ENCODE measurements at places on chromosomes 16 and 17. TPM values are rescaled to one million over a fixed set of nuclear protein-coding genes. Genes with fewer than 3 reads are reported as not detected.

DNA sequence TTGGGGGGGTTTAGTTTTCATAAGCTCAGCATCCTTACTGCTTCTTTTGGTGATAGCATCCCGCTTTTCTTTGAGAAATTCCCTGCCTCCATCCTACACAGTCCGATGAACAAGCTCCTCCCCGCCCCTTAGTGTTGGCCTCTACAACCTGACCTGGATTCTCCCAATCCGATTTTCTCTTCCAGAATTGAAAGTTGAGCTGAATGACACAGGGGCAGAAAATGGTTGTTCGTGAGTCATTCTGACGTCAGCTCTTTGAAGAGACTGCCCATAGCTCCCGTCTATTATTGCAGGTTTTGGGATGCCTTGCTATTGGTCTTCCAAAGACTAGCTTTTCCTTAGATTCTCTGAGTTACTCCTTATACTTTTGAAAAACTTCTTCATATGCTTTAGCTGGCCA lies 279.7 kb downstream of the SLC39A11 start:
- no peaks in the 10 kb centered on the region for H3K27me3 ChIP-seq
- H3K27ac ChIP-seq = no peak overlapping the region
- H3K4me3 ChIP-seq = no peak overlapping the region

- H3K36me3 ChIP-seq = peaks cover 39% of the 10 kb centered on the region
- H3K27me3 ChIP-seq = no peaks in the 10 kb centered on the region
- DNase-seq = no peak
- H3K4me1 ChIP-seq = no peaks in the 10 kb centered on the region
- no peak overlapping the region for H3K27ac ChIP-seq
Measured at GRCh38 chr16:75296606-75297005, 45.2 kb upstream of the BCAR1 start.

DNA sequence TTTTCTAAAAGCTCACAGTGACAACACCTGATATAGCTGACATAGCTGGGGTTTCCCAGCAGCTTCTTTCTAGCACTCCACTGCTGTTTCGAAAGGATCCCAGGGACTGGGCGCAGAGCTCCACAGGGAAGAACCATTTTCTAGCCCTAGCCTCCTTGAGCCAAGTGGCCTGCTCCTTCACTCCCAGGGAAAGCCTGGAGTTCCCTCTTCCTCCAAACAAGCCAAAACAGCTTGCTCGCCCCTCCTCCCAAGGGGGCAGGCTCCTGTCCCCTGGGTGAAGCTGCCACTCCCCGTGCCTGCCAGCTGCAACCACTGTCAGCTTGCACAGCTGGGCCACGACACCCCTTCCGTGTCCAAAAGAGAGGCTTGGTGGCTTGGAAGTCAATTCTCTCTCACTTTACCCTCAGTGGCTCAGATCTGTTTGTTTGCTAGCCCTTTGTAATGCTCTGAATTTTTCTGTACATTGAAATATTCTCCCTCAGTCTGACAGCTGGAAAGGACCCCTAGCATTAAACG lies 59.8 kb downstream of the CYTH1 start:
- no peaks in the 10 kb centered on the region for H3K27me3 ChIP-seq
- peaks cover 16% of the 10 kb centered on the region for H3K36me3 ChIP-seq

GPRC5B gene
- not detected for total RNA-seq

DNA sequence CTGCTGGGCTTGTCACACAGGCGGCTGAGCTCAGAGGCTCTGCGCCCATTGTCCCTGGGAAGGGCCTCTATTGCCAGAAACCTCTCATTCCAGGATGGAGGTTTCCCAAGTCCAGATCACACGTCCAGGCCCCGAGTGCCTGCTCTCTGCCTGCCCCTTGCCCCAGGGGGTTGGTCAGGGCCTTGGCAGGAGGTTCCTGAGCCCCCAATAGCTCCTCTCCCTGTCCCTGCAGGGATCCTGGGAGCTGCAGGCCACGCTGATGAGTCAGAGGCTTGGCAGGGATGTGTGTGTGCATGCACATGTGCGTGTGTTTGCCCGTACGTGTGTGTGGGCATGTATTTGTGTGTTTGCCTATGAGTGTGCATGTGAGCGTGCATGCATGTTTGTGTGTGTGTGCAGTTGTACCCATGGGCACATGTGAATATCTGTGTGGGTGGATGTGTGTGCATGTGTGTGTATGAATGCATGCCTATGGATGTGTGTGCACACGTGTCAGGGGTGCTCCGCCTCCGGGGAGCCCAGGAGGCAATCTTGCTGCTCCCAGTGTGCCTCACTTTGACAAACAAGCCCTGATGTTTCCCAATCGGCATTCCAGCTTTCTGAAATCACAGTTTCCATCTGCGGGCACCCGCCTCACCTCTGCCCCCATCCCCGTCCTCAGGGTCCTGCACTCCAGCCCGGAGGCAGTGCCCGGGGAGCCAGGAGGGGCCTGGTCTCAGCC lies 98.4 kb upstream of the GSE1 start:
- no peaks in the 10 kb centered on the region for H3K36me3 ChIP-seq
- no peaks in the 10 kb centered on the region for H3K27me3 ChIP-seq
- no peak overlapping the region for H3K4me3 ChIP-seq
- H3K4me1 ChIP-seq = no peaks in the 10 kb centered on the region

- H3K27ac ChIP-seq = no peak overlapping the region
- H3K4me1 ChIP-seq = no peaks in the 10 kb centered on the region
- H3K27me3 ChIP-seq = no peaks in the 10 kb centered on the region
- H3K4me3 ChIP-seq = no peak overlapping the region
- no peak for DNase-seq
Measured at GRCh38 chr17:73356561-73357170, 44.9 kb upstream of the CDC42EP4 start.

GRCh38 chr16:87435372-87436224 lies 43.5 kb downstream of the MAP1LC3B start:
- DNase-seq = no peak
- peaks cover 14% of the 10 kb centered on the region for H3K4me1 ChIP-seq
- H3K36me3 ChIP-seq = no peaks in the 10 kb centered on the region
- H3K4me3 ChIP-seq = no peak overlapping the region
- H3K27me3 ChIP-seq = peaks cover 17% of the 10 kb centered on the region

GRCh38 chr16:79417601-79418008 lies 182.9 kb downstream of the MAF start:
- DNase-seq = no peak
- no peak overlapping the region for H3K27ac ChIP-seq
- peaks cover 16% of the 10 kb centered on the region for H3K4me1 ChIP-seq
- H3K27me3 ChIP-seq = peaks cover 6% of the 10 kb centered on the region

DNA sequence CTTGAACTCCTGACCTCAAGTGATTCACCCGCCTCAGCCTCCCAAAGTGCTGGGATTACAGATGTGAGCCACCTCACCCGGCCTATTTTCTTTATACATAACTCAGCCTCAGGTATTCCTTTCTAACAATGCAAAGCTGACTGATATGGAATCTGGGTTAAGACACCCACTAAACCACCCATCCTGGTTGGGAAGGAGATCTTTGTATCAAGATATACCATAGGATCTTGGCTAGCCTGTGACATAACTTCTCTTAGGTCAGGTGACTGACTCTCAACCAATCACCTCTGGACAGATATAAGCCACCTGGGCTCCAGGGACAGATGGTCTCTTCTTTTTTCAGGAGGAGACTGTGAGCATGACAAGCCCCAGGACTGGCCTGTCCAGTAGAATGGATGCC lies 51.2 kb upstream of the NKD1 start:
- H3K27me3 ChIP-seq = peaks cover 3% of the 10 kb centered on the region
- no peaks in the 10 kb centered on the region for H3K36me3 ChIP-seq
- H3K27ac ChIP-seq = no peak overlapping the region
- no peak overlapping the region for H3K4me3 ChIP-seq
- no peak for DNase-seq

ZP2 gene
- total RNA-seq = not detected

GRCh38 chr17:39191750-39192510 lies 5.5 kb downstream of the CACNB1 start:
- no peaks in the 10 kb centered on the region for H3K27me3 ChIP-seq
- H3K27ac ChIP-seq = no peak overlapping the region
- H3K36me3 ChIP-seq = peaks cover 14% of the 10 kb centered on the region
- no peak for DNase-seq
- no peak overlapping the region for H3K4me3 ChIP-seq
- H3K4me1 ChIP-seq = peaks cover 18% of the 10 kb centered on the region

LGALS9B gene
- total RNA-seq = not detected

GRCh38 chr17:1764284-1764683 lies 2.4 kb downstream of the SERPINF1 start:
- peak overlapping the region; percentile 3 for H3K4me3 ChIP-seq
- DNase-seq = peak; percentile 74
- peaks cover 3% of the 10 kb centered on the region for H3K36me3 ChIP-seq
- peak overlapping the region; percentile 79 for H3K27ac ChIP-seq
- H3K27me3 ChIP-seq = no peaks in the 10 kb centered on the region

GNG13 gene
- total RNA-seq = not detected

DNA sequence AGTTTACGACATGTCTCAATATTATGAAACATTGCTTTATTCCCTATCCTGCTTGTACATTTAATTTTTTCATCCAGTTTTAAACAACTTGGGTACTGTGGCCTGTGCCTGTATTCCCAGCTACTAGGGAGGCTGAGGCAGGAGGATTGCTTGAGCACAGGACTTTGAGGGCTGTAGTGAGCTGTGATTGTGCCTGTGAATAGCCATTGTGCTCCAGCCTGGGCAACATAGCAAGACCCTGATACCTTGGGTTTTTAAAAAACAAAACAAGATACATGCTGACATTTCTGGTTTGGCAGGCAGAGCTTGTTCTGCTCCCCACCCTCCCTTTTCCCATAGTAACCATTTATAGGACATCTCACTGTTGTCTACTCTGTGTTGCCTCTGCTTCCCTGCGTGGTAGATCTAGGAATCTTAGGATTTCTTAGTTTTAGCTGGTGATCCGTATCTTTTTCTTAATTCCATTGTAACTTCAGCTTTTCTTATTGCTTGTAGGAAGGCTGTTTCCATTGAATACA lies 35.6 kb downstream of the TENT4B start:
- no peaks in the 10 kb centered on the region for H3K27me3 ChIP-seq
- peaks cover 5% of the 10 kb centered on the region for H3K36me3 ChIP-seq
- no peak overlapping the region for H3K27ac ChIP-seq
- no peak for DNase-seq

TSPOAP1 gene
- total RNA-seq = 31.4 TPM

AHSP gene
- total RNA-seq = not detected

GRCh38 chr17:27552276-27552732 lies 78.7 kb upstream of the LGALS9 start:
- DNase-seq = no peak
- no peak overlapping the region for H3K4me3 ChIP-seq
- peaks cover 28% of the 10 kb centered on the region for H3K36me3 ChIP-seq
- H3K27me3 ChIP-seq = no peaks in the 10 kb centered on the region
- peaks cover 62% of the 10 kb centered on the region for H3K4me1 ChIP-seq

TTYH2 gene
- 6.8 TPM for total RNA-seq

DNA sequence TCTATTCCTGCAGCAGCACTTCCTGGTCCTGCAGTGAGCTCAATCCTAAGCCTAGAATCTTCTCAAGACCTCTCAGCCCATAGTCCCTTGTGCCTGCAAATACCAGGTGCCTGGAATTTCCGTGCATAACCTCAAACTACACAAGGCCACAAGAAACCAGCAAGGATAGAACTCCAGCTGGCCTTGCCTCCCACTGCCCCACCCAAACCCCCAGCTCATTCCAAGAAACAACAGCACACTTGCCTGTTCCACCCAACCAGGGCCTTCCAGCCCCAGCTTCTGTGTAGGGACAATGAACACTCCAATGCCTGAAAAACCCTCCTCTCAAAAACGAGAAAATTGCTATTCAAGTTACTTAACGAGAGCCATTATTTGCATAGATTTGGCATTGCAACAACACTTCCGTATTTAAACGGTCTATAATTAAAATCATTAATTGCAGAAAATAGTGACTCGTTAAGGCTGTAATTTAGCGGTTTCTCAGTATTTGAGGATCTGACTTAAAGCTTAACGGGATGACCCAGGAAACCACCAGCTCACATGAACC lies 147.0 kb downstream of the C16orf78 start:
- H3K27ac ChIP-seq = no peak overlapping the region
- H3K36me3 ChIP-seq = no peaks in the 10 kb centered on the region
- no peaks in the 10 kb centered on the region for H3K27me3 ChIP-seq
- DNase-seq = no peak
- no peak overlapping the region for H3K4me3 ChIP-seq

DNA sequence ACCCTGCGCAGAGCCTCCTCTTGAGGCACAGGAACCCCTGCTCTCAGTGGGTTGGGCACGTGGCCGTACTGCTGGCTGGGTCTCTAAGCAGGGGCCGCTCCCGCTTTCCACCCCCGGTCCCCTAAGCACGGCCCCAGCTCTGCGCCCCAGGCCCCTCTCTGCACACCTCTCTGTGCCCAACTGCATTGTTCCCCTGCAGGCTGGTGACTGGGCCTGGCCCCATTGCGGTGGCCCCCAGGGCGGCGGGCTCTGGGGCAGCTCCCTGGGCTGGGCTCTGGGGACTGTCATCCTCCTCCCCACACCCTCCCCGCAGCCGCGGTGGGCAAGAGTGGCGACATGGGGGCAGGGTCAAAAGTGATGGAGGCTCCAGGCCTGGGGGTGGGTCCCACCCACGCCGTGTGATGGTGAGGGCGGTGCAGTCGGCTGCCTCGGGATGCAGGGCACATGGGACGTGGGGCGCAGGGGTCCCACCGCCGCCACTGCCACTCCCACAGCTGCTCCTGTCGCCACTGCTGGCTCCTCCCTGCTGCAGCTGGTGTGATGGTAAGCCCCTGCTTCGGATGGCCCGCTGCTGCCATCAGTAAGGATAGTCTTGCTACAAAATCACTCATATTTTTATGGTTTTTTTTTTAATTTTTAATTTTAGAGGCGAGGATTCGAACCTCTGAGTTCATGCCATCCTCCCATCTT lies 15.2 kb upstream of the ITGB3 start:
- H3K27ac ChIP-seq = no peak overlapping the region
- no peak for DNase-seq
- H3K36me3 ChIP-seq = no peaks in the 10 kb centered on the region
- peaks cover 10% of the 10 kb centered on the region for H3K27me3 ChIP-seq

DNA sequence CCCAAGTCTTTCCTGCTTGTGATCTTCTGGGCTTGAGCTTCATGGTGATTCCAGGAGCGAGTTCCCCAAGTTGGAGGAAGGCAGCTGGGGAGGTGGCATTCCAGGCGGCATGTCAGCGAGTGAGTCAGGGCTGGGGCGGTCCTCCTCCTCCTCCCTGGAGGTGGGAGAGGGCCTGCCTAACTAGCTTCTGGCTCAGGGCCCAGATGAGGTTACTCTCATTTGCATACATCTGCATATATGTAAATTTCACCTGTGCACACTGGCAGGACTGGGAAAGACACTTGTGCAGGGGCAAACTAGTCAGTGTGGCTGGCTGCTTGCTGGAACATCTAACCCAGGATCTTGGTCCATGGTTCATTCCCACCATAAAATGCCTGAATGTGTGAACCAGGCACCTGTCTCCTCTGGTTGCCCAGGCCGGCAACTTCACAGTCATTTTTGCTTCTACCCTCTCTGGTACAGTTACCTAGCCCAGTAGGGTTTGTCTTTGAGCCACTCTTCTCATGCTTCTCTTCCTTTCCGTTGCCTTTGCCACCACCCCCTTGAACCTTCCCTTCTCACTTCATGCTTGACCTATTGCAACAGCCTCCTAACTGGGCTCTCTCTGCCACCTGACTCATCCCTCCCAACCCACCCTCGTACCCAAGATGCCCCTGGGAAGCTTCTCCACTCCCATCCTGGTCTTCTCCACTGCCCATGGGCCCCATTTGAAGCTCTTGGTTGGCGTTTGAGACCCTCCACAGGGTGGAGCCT lies 9.6 kb upstream of the DLX4 start:
- peaks cover 3% of the 10 kb centered on the region for H3K36me3 ChIP-seq
- peaks cover 30% of the 10 kb centered on the region for H3K27me3 ChIP-seq
- peaks cover 9% of the 10 kb centered on the region for H3K4me1 ChIP-seq
- no peak for DNase-seq

GRCh38 chr17:1055751-1056645 lies 59.1 kb downstream of the TIMM22 start:
- peaks cover 24% of the 10 kb centered on the region for H3K36me3 ChIP-seq
- no peaks in the 10 kb centered on the region for H3K4me1 ChIP-seq
- H3K27me3 ChIP-seq = no peaks in the 10 kb centered on the region

CLDN6 gene
- total RNA-seq = not detected

Measured in activated T-helper 1 cell treated with anti-CD3 and anti-CD28 coated beads, Interleukin-12 subunit alpha, Interleukin-12 subunit beta, Interleukin-2, Interleukin-4 antibody, amounts not matched to agents 30 ng/mL and 10 ng/mL and 1 ng/mL, durations not matched to agents 14 hours and 24 hours and 36 hours (primary cell).